ENCODE measurements at places on chromosomes 13 and 19.

DNA sequence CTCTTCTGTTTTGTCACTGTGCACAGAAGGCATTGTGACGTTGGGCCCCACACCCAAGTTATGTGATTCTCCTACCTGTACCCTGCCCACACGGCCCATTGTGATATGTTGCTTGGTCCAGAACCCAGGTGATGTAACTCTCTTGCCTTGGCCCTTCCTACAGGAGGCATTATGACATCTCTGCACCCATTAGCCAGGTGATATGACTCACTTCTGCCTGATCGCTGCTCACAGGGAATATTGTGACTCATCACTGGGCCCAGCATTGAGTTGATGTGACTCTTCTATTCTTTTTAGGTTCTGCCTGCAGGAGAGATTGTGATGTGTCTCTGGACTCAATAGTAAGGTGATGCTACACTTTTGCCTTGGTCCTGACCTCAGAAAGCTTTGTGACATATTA is 65.4 kb upstream of the ZNF91 start:
- no peak for DNase-seq

DNA sequence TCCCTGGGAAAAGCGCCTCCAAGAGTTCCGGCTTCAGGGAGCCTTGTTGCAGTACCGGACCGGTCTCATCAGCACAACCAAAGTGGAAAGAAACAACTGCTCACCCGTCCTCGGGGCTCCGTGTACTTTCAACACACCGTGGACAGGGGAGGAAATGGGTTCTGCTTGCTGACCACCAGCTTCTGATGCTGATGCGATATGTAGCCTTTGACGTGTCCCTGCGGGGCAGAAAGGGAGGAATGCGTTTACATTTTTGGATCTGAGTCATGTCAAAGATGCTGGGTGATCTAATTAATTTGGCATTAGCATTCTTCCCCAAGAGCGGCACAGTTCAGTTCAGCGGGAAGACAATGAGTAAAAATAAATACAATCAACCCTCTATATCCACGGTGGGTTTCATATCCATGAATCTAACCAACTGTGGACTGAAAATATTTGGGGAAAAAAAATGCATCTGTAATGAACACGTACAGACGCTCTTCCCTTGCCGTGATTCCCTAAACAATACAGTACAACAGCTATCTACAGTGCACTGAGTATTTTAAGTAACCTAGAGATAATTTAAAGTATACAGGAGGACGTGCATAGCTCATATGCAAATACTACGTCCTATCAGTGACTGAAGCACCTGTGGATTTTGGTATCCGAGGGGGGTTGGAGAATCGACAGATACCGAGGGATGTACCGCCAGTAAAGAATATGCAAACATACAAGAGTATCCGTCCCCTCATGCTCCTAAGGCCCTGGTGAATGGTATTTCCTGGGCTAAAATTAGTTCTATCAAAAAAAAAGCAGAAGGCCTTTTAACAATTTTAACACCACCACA is 19.8 kb downstream of the PROZ start:
- no peak for DNase-seq

DNA sequence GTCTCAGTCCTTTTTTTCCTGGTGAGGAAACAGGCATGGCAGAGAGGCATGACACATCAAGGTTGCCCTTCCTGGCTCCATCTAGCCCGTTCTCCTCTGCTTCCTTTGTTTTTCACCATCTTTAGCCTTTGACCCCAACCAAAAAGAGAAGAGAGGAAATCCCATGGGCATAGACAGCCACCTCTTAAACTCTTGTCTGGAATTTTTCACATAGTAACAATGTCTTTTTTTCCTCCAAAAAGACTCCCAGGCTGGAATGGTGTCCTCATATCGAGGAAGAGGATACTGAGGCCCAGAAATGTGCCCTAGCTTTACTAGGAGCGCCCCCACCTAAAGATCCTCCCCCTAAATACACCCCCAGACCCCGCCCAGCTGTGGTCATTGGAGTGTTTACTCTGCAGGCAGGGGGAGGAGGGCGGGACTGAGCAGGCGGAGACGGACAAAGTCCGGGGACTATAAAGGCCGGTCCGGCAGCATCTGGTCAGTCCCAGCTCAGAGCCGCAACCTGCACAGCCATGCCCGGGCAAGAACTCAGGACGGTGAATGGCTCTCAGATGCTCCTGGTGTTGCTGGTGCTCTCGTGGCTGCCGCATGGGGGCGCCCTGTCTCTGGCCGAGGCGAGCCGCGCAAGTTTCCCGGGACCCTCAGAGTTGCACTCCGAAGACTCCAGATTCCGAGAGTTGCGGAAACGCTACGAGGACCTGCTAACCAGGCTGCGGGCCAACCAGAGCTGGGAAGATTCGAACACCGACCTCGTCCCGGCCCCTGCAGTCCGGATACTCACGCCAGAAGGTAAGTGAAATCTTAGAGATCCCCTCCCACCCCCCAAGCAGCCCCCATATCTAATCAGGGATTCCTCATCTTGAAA is at the start of gene GDF15:
GDF15 (plus strand) TSS at position 484 of the 868 bp plus-strand sequence; CDS start at position 516, 32 bp downstream.
- no peak for DNase-seq

DNA sequence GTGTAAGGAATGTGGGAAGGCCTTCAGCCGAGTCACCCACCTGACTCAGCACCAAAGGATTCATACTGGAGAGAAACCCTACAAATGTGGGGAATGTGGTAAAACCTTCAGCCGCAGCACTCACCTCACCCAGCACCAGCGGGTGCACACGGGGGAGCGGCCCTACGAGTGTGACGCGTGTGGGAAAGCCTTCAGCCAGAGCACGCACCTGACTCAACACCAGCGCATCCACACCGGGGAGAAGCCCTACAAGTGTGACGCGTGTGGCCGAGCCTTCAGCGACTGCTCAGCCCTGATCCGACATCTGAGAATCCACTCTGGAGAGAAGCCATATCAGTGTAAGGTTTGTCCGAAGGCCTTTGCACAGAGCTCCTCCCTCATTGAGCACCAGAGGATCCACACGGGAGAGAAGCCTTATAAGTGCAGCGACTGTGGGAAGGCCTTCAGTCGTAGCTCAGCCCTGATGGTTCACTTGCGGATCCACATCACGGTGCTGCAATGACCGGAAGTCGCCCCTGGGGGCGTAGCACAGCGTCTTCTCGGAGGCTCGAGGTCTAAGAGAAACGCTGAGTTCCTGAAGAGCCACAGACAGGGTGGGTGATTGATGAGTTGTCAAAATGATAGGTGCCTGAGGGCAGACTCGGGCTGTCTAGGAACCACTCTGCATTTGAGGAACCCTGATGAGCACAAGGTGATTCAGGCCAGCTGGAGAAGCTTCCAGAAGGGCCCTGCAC is 12.2 kb downstream of the ZSCAN22 start:
- DNase-seq = no peak

DNA sequence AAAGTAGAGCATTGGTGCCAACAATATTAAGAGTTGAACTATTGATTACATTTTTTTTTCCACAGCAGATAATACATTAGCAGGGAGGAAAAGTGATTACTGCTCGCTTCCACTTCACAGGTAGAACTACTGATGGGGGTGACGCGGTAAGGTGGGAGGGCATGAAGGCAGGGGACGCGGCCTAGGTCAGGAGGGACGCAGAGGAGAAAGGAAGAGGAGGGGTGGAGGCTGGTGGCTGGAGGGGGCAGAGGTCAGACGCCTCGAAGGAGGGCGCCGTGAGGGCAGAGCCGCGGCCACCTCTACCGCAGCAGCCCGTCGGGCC is 287 bp upstream of the B3GLCT start:
- no peak for DNase-seq

- no peak for DNase-seq
Measured at GRCh38 chr19:6066661-6067646, 43.3 kb downstream of the RFX2 start.
